Fibroblast of lung (primary cell): ENCODE measurements at places on chromosomes 6 and 20. TPM values are rescaled to one million over a fixed set of nuclear protein-coding genes. Genes with fewer than 3 reads are reported as not detected.

DNA sequence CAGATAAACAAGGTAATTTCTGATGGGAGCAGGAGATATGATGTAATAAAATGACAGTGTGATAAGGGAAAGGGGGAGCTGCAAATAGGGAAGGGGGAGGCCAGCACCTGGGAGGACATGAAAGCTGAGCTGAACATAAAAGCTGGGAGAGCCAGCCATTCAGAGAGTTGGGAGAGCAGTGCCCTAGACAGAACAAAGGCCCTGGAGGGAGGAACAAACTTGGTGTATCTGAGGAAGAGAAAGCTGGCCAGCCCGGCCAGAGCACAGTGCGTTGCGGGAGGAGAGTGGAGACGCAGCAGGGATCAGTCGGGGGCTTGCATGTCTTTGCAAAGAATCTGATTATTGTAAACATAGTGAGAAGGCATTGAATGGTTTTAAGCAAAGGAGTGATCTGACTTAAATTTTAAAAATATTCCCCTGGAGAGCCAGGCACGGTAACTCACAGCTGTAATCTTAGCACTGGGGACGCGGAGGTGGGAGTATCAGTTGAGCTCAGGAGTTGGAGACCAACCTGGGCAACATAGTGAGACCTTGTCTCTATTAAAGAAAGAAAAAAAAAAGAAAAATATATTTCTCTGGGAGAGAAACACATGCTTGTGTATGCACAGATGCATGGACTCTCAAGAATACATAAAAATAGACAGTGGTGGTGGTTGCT is 318.2 kb downstream of the ZFAND3 start:
- no peak overlapping the region for H3K27ac ChIP-seq
- no peaks in the 10 kb centered on the region for H3K27me3 ChIP-seq
- no peak for DNase-seq
- H3K36me3 ChIP-seq = no peaks in the 10 kb centered on the region
- H3K4me3 ChIP-seq = no peak overlapping the region

DNA sequence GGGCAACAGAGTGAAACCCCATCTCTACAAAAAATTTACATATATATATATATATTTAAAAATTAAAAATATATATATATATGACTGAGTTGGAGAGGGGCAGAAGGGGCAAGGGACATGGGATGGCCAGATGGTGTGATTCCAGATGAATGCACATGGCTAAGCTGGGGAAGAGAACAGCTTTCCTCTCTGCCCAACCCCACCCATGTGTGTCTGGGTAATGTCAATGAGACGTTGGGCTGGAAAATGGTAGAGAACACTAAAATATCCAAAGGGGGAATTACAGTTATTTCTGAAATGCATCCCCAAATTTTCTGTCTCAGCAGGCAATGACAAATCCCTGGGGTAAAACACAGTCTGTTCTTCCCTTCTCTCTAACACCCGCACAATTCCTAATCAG is 31.2 kb upstream of the CCND3 start:
- no peak overlapping the region for H3K4me3 ChIP-seq
- no peaks in the 10 kb centered on the region for H3K27me3 ChIP-seq
- no peak for DNase-seq
- H3K4me1 ChIP-seq = no peaks in the 10 kb centered on the region

- no peaks in the 10 kb centered on the region for H3K4me1 ChIP-seq
- no peaks in the 10 kb centered on the region for H3K27me3 ChIP-seq
- H3K36me3 ChIP-seq = no peaks in the 10 kb centered on the region
- DNase-seq = no peak
- no peak overlapping the region for H3K27ac ChIP-seq
- no peak overlapping the region for H3K4me3 ChIP-seq
Measured at GRCh38 chr6:41190791-41191190, 10.2 kb downstream of the TREML2 start.

Gene PGC
- not detected in 2 replicates for total RNA-seq

DNA sequence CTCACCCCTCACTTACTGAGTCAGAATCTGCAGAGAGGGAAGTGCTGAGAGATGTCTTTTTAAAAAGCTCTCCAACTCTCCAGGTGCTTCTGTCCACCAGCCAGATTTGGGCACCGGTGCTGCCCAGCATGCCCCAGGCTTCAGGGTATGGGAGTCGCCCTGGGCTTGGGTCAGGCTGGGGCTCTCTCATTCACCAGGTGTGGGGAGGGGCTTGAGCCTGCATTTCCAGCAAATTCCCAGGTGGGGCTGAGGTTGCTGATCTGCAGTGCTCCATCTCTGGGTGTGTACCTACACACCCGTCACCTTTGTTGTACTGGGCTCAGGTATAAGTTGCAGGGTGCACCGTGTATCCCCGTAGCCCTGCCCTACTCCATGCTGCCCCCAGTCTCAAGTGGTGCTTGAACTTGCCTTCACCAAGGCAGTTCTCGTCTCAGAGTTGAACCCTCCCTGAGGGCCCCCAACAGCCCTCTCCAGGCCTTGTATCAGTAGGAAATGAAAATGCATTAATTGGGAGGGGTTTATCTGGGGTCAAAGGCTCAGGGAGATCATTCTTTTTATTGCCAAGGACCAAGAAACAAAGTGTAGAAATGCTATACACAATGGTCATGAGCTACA is 23.5 kb downstream of the PPP1R3G start:
- no peaks in the 10 kb centered on the region for H3K4me1 ChIP-seq
- H3K27me3 ChIP-seq = no peaks in the 10 kb centered on the region
- H3K27ac ChIP-seq = no peak overlapping the region
- DNase-seq = no peak

- H3K4me1 ChIP-seq = peaks cover 7% of the 10 kb centered on the region
- no peak for DNase-seq
- peaks cover 4% of the 10 kb centered on the region for H3K36me3 ChIP-seq
Measured at GRCh38 chr6:2772840-2773239, 7.6 kb downstream of the WRNIP1 start.

- no peaks in the 10 kb centered on the region for H3K4me1 ChIP-seq
- H3K27me3 ChIP-seq = no peaks in the 10 kb centered on the region
- no peak for DNase-seq
- no peaks in the 10 kb centered on the region for H3K36me3 ChIP-seq
- H3K27ac ChIP-seq = no peak overlapping the region
Measured at GRCh38 chr6:78861509-78861908, 5.8 kb upstream of the IRAK1BP1 start.

DNA sequence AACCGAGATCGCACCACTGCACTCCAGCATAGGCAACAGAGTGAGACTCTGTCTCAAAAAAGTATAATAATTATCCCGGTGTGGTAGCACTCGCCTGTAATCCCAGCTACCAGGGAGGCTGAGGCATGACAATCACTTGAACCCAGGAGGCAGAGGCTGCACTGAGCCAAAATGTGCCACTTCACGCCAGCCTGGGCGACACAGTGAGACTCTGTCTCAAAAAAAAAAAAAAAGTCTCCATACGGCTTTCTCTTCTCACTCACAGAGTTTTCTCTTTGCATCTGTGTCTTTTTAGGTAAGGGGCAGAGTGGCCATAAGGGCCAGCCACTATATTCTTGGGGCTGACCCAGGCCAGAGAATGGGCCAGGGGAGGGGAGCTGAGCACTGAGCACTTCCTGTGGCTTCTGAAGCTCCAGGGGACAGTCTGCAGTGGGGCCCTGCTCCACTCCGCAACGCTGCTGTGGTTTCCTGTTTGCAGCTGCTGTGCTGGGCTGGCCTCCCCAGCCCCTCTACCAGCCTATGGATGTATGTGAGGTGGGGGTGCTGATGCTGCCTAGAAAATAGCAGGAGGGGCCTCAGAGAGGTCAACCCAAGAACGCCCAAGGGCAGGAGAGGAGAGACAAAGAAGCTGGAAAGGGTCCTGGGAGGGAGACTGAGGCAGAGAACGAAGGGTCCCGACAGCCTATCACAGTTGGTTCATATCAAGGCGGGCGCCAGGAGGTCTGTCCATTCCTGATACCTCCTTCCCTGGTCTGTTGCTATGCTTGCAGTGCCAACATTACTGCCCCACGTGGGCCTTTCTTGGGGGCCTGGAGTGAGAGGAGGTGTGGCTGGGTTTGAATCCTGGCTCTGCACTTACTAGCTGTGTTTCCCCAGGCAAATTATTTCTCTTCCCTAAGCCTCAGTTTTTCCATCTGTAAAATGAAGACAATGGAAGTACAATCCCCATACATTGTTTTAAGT is 16.0 kb downstream of the SLA2 start:
- no peaks in the 10 kb centered on the region for H3K36me3 ChIP-seq
- H3K4me1 ChIP-seq = no peaks in the 10 kb centered on the region
- H3K4me3 ChIP-seq = no peak overlapping the region
- H3K27me3 ChIP-seq = no peaks in the 10 kb centered on the region
- DNase-seq = no peak

DNA sequence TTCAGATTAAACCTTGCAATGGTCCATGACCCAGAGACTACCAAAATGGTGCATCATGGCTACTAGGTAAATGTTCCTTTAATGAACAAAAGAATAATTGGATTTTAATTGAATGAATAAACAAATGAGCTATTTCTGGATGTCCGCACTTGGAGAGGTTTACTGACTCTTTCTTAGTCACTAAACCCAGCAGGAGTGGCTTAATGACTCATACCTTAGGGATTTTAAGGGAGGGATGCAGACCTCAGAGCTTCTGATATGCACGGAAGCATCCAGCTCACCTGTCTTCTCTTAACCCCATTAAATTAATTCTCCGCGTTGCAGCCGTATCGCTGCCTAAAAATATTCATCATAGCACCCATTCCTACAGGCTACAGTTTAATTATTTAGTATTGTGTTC is 970.0 kb upstream of the SLC35B3 start:
- no peaks in the 10 kb centered on the region for H3K27me3 ChIP-seq
- DNase-seq = peak; percentile 93
- H3K36me3 ChIP-seq = no peaks in the 10 kb centered on the region
- no peak overlapping the region for H3K27ac ChIP-seq
- H3K4me1 ChIP-seq = peaks cover 8% of the 10 kb centered on the region

GRCh38 chr20:33234050-33234449 is 1.7 kb upstream of the BPIFA1 start:
- no peak for DNase-seq
- H3K36me3 ChIP-seq = no peaks in the 10 kb centered on the region
- H3K27me3 ChIP-seq = peaks cover 5% of the 10 kb centered on the region
- H3K4me1 ChIP-seq = no peaks in the 10 kb centered on the region

- no peak for DNase-seq
- H3K4me1 ChIP-seq = peaks cover 19% of the 10 kb centered on the region
- no peak overlapping the region for H3K4me3 ChIP-seq
- H3K27me3 ChIP-seq = no peaks in the 10 kb centered on the region
- H3K27ac ChIP-seq = peak overlapping the region; percentile 96
Measured at GRCh38 chr20:41330343-41330720, 10.3 kb upstream of the LPIN3 start.

Gene BCKDHB
- total RNA-seq = 6.2 and 8.3 TPM in 2 replicates

Gene DYNLT2
- total RNA-seq = 0.83 and 1.0 TPM in 2 replicates

DNA sequence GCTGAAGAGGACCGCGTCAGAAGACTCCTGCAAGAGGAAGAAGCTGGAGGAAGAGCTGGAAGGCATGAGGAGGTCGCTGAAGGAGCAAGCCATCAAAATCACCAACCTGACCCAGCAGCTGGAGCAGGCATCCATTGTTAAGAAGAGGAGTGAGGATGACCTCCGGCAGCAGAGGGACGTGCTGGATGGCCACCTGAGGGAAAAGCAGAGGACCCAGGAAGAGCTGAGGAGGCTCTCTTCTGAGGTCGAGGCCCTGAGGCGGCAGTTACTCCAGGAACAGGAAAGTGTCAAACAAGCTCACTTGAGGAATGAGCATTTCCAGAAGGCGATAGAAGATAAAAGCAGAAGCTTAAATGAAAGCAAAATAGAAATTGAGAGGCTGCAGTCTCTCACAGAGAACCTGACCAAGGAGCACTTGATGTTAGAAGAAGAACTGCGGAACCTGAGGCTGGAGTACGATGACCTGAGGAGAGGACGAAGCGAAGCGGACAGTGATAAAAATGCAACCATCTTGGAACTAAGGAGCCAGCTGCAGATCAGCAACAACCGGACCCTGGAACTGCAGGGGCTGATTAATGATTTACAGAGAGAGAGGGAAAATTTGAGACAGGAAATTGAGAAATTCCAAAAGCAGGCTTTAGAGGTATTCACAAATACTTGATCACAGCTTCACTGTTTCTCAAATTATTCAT is 8.9 kb upstream of the SNRNP48 start:
- no peak for DNase-seq
- H3K27me3 ChIP-seq = peaks cover 3% of the 10 kb centered on the region
- H3K27ac ChIP-seq = no peak overlapping the region
- H3K4me3 ChIP-seq = no peak overlapping the region
- no peaks in the 10 kb centered on the region for H3K4me1 ChIP-seq
- H3K36me3 ChIP-seq = no peaks in the 10 kb centered on the region

Gene LTB
- not detected in 2 replicates for total RNA-seq

Gene ADGRF1
- not detected in 2 replicates for total RNA-seq

- no peak for DNase-seq
- no peak overlapping the region for H3K27ac ChIP-seq
- H3K36me3 ChIP-seq = no peaks in the 10 kb centered on the region
Measured at GRCh38 chr6:71592643-71593042, 293.7 kb upstream of the RIMS1 start.

- H3K4me1 ChIP-seq = no peaks in the 10 kb centered on the region
- DNase-seq = peak; percentile 11
- H3K4me3 ChIP-seq = no peak overlapping the region
- H3K36me3 ChIP-seq = no peaks in the 10 kb centered on the region
Measured at GRCh38 chr20:15682690-15683089, 890.6 kb downstream of the KIF16B start.

Gene FHL5
- total RNA-seq = not detected in 2 replicates

DNA sequence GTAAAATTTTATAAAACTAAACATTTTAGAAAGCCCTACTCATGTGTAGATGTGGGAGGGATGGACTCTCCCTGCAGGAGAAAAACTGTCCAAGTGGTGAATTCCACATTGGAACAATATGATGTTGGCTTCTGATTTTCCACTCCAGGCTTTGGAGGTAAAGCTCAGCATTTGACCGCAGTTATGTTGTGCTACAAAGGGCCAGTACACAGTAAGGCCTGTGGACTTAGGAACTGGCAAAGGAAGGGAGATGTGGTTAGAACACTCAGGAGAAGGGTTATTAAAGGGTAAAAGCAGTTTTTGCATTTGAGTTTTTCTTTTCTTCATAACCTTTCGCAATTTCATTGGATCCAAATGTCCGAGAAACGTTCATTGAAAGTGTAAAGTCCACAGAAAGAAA is 150.3 kb upstream of the SASH1 start:
- peak overlapping the region; percentile 46 for H3K27ac ChIP-seq
- H3K36me3 ChIP-seq = no peaks in the 10 kb centered on the region

GRCh38 chr20:38198238-38198861 is 33.3 kb upstream of the TGM2 start:
- H3K4me3 ChIP-seq = no peak overlapping the region
- peak overlapping the region; percentile 53 for H3K27ac ChIP-seq
- H3K27me3 ChIP-seq = no peaks in the 10 kb centered on the region
- no peak for DNase-seq
- H3K36me3 ChIP-seq = no peaks in the 10 kb centered on the region
- peaks cover 31% of the 10 kb centered on the region for H3K4me1 ChIP-seq
